ENCODE measurements at places on chromosomes 5 and 9.

DNA sequence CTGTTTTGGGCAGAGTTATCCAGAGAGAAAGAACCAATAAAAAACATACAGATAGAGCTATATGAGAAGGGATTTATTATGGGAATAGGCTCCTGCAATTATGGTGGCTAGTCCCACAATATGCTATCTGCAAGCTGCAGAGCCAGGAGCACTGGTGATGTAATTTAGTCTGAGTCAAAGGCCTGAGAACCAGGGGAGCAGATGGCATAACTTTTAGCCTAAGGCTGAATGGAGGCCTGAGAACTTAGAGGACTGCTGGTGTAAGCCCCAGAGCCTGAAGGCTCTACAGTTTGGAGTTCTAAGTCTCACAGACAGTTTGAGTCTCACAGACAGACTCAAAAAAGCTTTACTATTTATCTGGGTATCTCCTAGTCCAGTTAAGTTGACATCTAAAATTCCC is 263.8 kb downstream of the FBXL7 start:
- no peak for DNase-seq

DNA sequence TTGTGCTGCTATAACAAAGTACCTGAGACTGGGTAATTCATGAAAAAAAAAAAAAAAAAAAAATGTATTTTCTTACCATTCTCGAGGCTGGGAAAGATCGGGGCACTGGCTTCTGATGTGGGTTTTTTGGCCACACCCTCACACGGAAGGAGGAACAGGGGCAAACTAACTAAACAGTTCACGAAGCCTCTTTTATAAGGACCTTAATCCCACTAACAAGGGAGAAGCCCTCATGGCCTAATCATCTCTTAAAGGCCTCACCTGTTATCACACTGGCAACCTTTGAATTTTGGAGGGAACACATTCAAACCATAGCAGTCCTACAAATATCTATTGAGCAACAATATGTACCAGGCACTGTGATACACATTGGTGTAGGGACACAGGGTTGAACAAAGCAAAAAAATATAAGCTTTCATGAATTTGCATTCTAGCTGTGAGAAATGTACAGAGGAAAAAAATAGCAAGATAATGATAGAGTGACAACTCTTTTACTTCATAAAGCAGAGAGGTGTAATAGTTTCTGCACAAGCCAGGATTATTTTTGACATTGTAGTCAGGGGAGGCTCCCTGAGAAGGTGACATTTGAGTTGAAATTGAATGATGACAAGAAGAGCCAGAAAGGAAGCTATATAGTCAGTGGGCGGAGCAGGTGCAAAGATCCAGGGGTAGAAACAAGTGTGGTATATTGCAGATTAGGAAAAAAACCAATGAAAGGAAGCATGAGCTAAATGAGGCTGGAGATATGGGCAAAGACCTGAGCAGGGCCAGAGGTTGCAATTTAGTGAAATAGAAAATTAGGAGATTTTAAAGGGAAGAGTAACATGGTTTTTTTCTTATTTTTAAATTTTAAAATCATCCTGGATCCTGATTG is 68.1 kb upstream of the GRAMD2B start:
- DNase-seq, result no peak

- no peak for DNase-seq
Observed at GRCh38 chr9:32339424-32339823, 45.0 kb upstream of the ACO1 start.

- no peak for DNase-seq
Observed at GRCh38 chr9:69431777-69432176, 106.8 kb downstream of the ENTREP1 start.

DNA sequence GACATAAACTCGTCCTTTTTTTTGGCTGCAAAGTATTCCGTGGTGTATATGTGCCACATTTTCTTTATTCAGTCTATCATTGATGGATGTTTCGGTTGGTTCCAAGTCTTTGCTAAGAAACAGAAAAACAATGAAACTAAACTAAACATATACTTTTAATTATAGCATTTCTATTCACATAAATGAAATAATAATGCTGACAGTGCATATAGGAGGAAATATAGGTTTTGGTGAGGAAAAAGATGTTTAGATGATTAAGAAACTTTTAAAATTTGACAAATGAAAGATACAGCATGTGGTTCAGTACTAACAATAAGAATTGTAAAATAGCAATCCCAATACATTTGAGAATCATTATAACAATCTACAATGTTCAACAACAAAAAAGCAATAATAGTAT is 1094.5 kb upstream of the CDH6 start:
- no peak for DNase-seq

DNA sequence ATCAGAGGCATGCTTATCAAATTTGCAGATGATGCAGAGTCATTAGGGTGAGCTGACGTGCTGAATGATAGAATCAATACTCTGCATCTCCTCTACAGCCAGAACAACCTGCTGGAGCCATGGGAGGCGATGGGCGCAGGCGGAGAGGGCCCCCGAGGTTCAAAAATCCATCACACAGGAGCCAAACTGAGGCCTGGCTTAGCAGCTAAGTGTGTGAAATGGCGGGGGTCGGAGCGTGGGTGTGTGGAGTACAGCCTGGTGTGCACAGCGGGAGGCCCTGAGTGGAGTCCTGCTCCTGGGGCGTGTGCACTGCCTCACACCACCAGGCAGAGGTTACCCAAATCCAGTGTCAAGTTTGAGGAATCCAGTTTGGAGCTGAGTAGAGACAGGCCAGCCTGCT is 73.2 kb downstream of the MVB12B start:
- DNase-seq, result no peak

DNA sequence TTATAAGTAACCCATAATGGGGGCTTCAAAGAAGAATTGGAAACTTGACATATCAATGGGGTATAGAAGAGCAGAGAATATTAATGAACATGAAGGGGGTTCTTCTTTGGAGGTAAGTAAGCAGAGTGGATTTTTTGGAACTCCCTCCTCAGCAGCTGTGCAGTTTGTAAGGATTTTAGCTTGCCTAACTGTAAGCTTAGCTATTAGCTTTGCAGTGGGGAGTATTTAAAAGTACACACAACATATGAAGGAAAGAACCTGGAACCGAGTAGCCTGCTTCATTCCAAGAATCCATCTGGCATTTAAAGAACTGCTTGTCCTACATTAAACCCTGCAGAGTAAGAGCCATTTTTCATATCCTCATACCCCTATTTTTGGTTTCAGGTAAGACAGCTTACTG is 2.2 kb upstream of the PBX3 start:
- DNase-seq, result no peak

GRCh38 chr9:36858805-36859375 is 175.2 kb downstream of the PAX5 start:
- DNase-seq, result no peak

- no peak for DNase-seq
Observed at GRCh38 chr5:9582406-9582805, 36.5 kb upstream of the SEMA5A start.

DNA sequence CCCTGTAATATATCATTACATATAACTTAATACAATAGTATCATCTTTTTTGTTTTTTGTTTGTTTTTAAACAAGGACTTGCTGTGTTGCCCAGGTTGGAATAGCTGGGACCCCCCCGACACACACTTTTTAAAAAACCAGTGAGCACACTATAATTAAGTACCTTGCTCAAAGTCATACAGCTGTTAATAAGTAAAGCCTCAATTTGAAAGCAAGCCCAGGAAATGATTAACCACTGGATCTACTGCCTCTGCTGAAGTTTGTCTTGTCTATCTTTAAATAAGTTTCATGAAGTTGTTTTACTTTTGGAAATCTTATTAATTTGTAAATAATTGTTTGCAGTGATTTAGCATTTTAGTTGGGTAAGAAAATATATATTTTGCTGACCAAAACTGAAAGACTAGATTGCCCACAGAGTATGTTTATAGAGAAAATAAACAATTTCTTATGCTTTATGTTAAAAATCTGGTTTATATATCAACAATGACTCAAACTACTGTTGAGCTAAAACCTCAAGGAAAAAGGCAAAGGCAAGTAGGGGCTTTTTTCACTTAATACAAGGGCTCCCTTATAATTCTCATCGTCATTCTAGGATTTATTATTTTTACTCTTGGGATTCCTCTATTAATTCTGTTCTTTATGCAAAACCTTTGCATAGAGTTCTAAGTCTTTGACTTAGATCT is 5.8 kb upstream of the CARNMT1 start:
- DNase-seq, result no peak

GRCh38 chr5:92401492-92401891 is 1018.4 kb upstream of the ARRDC3 start:
- no peak for DNase-seq

GRCh38 chr9:121398374-121398773 is 28.3 kb upstream of the STOM start:
- no peak for DNase-seq

- DNase-seq, result no peak
Observed at GRCh38 chr5:134209477-134210245, 16.2 kb downstream of the PPP2CA start.

DNA sequence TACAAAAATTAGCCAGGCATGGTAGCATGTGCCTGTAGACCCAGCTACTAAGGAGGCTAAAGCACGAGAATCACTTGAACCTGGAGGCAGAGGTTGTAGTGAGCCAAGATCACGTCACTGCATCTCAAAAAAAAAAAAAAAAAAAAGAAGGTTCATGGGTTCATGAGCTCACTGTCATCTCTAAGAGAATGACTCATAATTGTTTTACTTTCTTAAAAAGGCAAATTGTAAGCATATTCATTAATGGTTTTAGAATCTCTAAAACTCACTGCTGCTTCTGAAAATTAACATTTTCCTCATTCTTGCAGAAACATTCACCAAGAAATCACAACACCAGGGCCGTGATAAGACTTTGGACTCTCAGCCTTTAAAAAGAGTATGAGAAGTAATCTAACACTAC is 103.6 kb downstream of the GNA14 start:
- DNase-seq, result no peak

DNA sequence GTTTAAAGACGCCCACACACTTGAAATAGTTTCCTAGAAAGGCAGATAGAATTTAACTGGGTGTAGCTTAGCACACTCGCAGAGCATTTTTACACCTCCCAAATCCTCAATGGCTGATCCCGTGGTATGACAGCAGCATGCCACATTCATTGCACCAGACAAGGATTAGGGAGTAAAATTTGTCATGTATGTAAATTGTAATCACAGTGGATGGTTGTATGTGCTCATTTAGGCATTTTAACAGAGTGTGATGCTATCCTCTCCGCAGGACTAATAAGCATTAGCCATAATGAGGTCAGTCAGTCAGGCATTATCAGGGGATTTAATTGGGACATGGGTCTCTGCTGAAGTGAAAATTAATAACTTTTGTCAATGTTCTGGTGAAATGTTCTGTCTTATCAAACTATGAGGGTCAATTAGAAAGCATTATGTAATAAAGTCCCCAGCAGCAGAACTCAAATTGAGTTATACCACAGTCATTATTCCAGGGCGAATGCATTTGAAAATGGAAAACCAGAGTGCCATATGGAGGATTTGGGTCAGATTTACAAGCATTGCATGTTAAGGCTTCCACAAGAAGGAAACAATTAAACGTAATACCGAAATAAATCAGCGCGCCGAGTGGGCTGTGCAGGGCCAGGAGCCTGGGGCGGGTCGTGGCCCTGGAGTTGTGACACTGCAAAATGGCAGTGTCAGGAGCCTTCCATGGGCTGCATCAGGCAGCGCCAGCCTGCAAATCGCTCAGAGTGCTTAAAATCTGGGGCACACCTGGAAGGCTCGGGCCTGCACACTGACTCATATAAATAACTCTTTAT is 602.2 kb downstream of the BNC2 start:
- no peak for DNase-seq

DNA sequence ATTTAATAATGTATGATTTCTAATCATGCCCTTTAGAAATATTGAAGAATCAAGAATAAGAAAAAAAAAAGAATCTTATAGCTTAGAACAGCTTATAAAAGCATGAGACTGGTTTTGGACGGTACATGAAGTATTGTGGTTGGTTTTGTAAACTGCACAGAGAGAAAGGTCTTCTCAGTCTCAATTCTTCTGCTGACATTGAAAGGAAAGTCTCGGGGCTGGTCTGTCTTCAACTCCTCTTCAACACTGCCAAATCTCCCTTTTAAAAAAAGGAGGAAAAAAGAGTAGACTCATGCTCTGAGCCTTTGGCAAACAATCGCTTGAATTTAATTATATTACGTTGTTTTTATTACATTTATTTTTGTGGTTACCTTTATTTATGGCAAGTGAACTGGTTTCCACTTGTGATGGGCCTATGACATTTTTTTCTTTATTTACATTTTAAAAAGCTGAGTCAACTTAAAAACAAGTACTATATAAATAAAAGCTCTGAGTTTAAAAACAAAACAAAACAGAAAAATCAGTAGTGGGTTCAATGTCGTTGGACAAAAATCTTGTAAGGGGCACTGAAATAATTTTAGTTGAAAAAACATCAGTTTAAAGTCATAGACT is 32.8 kb upstream of the EBF1 start:
- no peak for DNase-seq

GRCh38 chr9:136685790-136686533 is 1.3 kb downstream of the AGPAT2 start:
- no peak for DNase-seq

GRCh38 chr5:23820765-23821471 is 313.5 kb downstream of the PRDM9 start:
- DNase-seq, result no peak

- DNase-seq, result no peak
Observed at GRCh38 chr5:4348919-4349318, 753.3 kb downstream of the IRX1 start.

DNA sequence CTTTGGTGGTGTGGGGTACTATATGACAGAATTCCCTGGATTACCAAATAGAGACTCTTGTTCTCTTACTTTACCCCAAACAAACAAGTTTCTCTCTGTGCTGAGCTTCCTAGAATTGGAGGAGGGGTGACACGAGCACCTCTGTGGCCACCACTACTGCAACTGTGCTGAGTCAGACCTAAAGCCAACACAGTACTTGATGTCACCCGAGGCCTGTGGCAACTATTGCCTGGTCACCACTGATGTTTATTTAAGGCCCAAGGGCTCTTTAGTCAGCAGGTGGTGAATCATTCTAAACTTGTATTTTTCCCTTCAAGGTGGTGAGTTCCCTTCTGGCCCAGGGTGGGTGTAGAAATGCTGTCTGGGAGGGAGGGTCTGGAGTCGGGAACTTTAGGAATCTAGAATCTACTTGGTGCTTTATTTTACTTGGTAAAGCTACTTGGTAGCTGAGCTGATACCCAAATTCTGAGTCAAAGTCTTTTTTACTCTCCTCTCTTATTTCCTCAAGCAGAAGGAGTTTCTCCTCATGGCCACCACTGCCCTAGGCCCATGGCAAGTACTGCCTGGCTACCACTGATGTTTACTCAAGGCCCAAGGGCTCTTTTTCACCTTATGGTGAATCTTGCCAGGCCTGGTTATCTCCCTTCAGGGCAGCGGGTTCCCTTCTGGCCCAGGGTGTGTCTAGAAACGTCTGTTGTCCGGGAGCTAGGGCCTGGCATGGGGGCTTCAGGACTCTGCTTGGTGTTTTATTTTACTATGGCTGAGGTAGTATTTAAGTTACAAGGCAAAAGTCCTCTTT is 9.8 kb downstream of the LURAP1L start:
- DNase-seq, result no peak

DNA sequence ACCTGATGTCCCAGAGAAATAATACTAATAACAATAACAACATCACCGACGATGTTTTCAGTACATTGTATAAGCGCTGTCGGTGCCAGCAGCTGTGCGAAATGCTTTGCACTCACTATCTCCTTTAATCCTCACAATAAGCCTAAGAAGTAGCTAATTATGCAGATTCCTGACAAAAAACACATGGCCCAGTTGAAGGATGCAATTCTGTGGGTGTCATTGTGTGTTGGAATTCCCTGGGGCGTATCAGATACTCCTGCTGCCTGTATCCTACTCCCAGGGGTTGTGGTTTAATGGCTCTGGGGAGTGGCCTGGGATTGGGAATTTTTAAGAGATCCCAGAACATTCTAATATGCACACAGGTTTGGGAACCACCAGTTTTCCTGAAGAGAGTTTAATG is 154.0 kb downstream of the RGS3 start:
- no peak for DNase-seq
